Effector memory CD4-positive, alpha-beta T cell (primary cell): ENCODE measurements at places on chromosomes 12 and 14.

GRCh38 chr14:90153429-90153828 lies 91.6 kb downstream of the KCNK13 start:
- DNase-seq: no peak

- DNase-seq: no peak
Measured at GRCh38 chr12:55982319-55982936, 8.6 kb downstream of the RAB5B start.

GRCh38 chr14:103073367-103073875 lies 10.6 kb upstream of the LBHD2 start:
- DNase-seq: no peak

GRCh38 chr12:69987579-69988091 lies 162.6 kb downstream of the MYRFL start:
- no peak for DNase-seq

DNA sequence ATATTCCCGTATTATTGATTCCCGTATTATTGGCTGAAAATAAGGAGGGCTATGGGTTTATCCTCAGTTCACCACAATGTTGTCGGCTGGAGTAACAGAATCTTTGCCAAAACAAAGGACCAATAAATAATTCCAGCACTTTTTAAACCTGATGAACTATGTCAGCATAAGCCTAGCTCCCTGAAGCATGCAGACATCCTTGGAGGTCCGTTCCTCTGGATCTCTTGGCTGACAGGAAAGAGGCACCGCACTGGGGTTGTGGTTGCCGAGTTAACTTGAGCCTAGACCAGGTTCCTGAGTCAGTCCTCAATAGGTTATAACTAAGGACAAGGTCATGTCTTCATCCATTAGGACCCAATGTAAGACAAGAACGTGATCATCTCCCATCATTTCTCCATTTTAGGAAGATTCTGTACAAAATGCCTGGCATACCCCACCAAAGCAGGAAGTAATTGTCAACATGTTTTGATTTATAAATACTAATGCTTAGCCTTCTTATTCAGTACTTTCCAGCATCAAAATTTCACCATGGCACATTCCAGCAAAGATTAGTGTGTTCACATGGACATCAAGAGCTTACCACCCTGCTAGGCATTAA lies 36.6 kb downstream of the NID2 start:
- no peak for DNase-seq
